Colonic mucosa (tissue), 4 donors: ENCODE measurements at places on chromosomes 5 and 9. TPM values are rescaled to one million over a fixed set of nuclear protein-coding genes. Genes with fewer than 3 reads are reported as not detected.

- no peak for DNase-seq
Measured at GRCh38 chr5:92941806-92942205, 639.2 kb downstream of the NR2F1-AS1 start.

DNA sequence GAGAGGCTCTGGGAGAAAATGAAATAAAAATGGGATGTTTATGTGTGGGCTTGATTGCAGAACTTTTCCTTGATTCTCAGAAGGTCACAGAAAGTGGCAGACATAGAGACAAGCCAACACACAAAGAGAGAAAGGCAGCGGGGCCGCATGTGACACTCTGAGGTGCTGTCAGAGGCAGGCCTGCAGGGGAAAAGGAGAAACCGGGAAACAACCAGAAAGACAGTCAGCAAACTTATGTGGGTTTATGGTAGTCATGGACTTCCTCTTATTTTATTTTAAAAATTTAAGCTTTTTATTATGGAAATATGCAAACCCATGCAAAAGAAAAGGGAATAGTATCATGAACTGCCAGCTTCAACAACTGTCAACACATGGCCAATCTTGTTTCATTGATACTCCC, 16.3 kb upstream of the IGFBPL1 start:
- DNase-seq, result no peak

- DNase-seq, result no peak
Measured at GRCh38 chr9:124429530-124429867, 14.3 kb upstream of the PSMB7 start.

DNA sequence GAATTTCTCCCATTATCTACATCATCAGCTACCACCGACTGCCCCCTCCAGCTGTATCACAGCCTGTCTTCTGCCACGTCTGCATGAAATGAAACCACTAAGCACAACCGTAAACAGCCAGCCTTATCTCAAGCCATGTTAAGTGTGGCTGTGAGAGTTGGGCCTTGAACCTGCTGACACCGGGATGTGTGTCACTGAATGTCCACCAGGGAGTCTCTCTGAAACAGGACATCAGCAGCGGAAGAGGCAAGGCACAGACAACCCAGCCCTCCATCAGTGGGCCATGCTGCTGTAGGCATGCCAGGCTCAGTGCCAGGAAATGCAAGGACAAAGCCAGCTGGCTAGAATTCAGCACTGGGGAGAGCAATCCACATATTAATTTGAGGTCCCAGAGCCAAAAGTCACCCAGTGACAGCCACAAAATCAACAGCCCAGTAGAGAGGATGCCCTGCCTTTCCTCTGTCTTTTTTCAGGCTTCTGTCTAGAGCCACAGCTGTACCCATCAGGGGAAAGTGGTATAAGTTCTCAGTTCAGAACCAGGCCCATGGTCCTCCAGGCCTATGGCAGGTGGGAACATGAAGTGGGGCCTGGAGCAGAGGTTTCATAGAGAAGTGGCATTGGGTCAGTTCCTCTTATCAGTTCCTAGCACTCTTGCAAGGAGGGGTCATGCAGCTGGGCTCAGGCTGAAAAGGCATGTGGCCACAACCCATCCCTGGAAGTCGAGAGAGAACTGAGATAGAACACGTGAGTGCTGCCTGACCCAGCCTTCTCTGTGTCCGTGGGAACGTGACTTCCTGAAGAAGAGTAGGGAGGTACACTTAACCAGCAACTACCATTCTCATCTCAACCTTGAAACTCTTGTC, 199.4 kb downstream of the ESM1 start:
- DNase-seq, result peak; percentile 42

GRCh38 chr9:136970361-136970760, 6.9 kb upstream of the PTGDS start:
- DNase-seq, result no peak

DNA sequence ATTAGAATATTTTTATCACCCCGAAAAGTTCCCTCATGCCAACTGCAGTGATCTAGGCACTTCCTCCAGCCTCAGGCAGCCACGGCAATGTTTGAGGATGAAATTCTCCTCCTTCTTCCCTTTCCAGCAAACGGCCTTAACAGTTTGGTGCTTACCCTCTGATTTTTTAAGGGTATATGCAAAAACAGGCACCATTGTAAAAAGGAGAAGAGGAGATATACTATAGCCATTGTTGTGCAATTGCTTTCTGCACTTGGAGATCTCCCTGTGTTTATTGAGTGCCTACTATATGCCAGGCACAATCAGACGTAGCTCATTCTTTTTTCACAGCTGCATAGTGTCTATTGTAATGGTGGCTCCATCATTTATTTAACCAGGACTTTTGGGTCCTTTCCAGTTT, 29.4 kb downstream of the GSN start:
- DNase-seq, result no peak

GRCh38 chr9:120099065-120099464, 480.9 kb downstream of the CDK5RAP2 start:
- no peak for DNase-seq

DNA sequence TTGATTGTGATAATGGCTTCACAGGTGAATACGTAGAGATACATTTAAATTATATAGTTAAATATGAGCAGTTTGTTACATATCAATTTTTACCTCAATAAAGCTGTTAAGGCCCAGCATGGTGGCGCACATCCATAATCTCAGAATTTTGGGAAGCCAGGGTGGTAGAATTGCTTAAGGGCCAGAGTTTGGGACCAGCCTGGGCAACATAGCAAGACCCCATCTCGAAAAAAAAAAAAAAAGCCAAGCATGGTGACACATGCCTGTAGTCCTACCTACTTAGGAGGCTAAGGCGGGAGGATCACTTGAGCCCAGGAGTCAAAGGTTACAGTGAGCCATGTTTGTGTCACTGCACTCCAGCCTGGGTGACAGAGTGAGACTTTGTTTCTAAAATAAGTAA, 138.7 kb upstream of the TMEM161B start:
- DNase-seq, result no peak

GRCh38 chr9:113661074-113661473, 197.5 kb downstream of the RGS3 start:
- no peak for DNase-seq

DNA sequence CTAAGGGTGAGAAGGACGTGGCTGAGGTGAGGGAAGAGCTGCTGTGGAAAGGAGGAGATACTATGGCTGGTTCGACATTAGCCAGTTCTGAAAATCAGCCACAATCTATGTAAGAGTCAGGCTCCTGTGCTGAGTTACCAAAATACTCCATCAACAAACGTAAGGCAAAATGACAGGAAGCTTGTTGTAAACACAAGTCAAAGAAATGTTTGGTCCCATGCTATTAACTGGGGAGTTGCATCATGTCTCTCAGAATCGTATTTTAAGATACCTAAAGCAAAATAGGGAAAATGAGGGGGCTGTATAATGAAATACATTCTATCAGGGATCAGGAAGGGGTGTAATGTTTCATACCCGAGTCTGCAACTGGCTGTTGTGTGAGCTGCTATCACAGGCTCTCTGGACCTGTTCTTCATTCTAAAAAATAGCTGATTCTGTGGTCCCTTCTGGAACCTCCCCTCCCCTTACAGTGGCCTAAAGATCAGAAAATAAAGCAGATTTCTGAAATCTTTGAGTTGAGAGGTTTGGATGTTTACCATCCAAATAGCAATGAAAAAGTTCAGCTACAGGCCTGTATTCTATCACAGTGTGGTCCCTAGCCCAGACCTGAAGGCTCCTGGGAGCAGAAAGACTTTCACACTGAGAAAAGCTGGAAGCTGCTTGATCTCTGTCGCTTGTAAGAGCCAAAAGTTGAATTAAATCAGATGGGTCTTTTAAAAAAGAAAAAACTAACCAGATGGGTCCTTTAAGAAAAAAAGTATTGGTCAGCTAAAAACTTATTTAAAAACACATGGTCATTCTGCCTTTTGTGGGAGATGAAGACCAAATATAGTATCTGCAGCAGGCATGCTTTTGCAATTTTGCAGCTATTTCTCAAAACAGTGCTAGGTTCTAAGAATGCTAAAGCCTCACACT, 97.8 kb upstream of the SMC5 start:
- DNase-seq, result no peak

GRCh38 chr5:113578091-113578490, 64.6 kb downstream of the YTHDC2 start:
- no peak for DNase-seq

GRCh38 chr5:58077416-58077815, 382.5 kb downstream of the PLK2 start:
- DNase-seq, result no peak

GRCh38 chr9:133423216-133423615, 1.0 kb downstream of the ADAMTS13 start:
- no peak for DNase-seq

GRCh38 chr5:165775111-165775510, 2269.7 kb downstream of the MAT2B start:
- no peak for DNase-seq

DNA sequence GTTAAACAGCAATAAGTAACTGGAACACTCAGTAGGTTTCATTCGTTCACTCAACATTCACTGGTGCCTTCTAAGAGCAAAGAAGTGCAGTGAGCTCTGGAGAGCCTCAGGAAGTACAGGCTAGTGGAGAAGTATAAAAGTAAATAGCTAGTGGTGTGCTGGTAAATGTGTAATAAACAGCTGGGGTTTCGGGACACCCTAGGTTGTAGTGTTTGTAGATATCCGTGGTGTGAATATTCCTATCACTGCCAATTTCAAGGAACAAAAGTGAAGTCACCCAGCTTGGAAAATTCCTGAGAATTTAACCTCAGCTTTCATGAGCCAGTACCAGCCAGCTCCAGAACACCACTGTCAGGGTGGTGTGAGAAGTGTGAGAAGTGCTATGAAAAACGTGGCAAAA, 75.9 kb downstream of the GABBR2 start:
- no peak for DNase-seq

DNA sequence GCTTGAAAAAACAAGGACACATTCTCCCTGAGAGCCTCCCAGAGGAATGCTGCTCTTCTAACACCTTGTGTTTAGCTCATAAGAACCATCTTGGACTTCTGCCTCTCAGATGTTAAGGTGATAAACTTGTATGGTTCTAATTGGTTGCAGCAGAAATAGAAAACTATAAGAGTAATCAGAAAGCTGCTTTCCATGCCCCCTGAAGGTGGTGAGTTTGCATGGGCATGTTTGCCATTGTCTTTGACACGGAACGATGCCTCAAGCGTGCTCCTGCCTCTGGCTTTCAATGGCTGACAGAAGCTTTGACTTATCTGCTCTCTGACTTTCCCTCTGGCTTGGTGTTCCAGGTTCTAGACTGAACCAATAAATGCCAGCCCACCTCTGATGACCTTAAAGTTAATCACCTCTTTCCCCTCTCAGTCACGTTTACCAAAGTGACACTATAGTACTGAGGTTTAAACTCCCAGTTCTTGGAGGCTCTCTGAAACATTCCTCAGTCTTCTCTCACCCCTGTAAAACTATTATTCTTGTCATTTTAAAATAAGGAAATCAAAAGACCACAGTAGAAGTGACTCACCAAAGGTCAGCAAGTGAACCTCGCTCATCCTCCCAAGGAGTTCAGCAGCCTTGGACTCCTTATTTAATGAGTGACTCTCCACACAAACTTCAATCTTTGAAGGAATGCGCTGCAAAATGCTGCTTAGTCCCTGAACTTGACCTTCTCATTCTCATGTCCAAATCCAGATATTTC, 103.6 kb downstream of the PIK3R1 start:
- DNase-seq, result no peak

The FOXD1 gene
- 0.24 TPM for total RNA-seq

The NDST1 gene
- 51.3 TPM for total RNA-seq

The OGN gene
- total RNA-seq, result 3.2 TPM

The PDLIM4 gene
- total RNA-seq, result 14.3 TPM

The ADGRD2 gene
- total RNA-seq, result not detected

The HTR4 gene
- total RNA-seq, result 8.9 TPM

The SLC36A3 gene
- total RNA-seq, result not detected
